ENCODE measurements at places on chromosomes 1 and 21. TPM values are rescaled to one million over a fixed set of nuclear protein-coding genes. Genes with fewer than 3 reads are reported as not detected.

Gene NHLH1
- total RNA-seq = 0.14 TPM

DNA sequence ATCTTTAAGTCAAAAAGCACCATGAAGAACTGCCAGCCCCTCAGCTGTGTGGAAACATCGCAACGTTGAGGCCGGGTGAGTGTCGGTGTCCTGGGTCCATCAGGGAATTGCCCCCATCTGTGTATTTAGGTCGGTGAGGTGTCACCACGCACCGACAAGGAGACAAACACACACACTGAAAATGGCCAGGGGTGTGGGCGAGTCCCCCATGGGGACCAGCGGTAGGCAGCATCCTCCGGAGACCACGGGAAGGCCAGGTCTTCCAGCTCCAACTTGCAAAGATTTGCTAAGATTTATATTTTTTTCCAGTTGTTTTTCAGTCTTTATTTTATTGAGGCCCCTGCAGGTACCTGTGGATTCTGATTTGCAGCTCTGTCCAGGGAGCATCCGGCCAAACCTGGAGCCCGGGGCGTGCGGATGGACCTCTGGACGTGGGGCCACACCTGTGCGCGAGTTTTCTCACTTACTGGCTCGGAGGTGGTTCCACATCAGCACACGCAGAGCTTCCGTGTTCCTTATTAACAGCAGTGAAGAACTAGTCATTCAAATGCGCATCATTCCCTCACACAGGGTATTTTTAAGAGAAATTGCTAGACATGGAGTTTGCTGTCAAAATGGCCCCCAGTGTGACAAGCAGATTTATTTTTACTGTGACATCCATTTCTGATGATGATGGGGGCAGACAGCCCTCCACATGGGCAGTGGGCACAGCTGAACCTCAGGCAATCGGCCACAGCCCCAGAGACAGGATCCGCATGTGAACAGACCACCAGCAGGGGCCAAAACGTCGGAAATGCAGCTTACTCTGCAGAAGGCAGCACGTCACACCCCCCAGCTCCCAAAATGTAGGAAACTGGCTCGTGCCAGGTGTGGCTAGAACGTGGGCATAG, 17.2 kb upstream of the SLC19A1 start:
- no peak overlapping the region for H3K4me3 ChIP-seq
- H3K27ac ChIP-seq = no peak overlapping the region
- DNase-seq = no peak
- H3K27me3 ChIP-seq = no peaks in the 10 kb centered on the region

Gene SPOCD1
- 10.6 TPM for total RNA-seq

- no peak overlapping the region for H3K4me3 ChIP-seq
- no peak overlapping the region for H3K27ac ChIP-seq
- H3K27me3 ChIP-seq = no peaks in the 10 kb centered on the region
- no peaks in the 10 kb centered on the region for H3K4me1 ChIP-seq
Measured at GRCh38 chr1:211885747-211886522, 55.4 kb upstream of the LPGAT1 start.

DNA sequence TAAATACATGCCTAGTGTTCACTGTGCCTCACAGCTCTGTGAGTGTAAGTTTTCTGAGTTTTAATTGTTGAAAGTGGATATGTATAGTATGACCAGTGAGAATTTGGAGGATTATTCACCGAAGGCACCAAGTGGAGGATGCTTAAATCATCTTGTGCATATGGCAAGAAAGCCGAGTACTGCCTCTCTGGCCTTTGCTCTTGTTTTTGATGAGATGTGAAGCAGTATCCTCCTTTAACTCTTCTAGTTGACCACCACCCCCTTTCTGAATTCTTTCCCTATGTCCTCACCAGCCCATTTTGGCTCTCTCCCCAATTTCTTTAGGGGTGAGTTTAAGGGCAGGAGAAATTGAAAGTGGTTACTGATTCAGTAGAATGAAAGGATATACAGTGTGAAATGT, 130.4 kb downstream of the SYT2 start:
- peaks cover 23% of the 10 kb centered on the region for H3K4me1 ChIP-seq
- peak overlapping the region; percentile 53 for H3K27ac ChIP-seq
- no peak overlapping the region for H3K4me3 ChIP-seq

DNA sequence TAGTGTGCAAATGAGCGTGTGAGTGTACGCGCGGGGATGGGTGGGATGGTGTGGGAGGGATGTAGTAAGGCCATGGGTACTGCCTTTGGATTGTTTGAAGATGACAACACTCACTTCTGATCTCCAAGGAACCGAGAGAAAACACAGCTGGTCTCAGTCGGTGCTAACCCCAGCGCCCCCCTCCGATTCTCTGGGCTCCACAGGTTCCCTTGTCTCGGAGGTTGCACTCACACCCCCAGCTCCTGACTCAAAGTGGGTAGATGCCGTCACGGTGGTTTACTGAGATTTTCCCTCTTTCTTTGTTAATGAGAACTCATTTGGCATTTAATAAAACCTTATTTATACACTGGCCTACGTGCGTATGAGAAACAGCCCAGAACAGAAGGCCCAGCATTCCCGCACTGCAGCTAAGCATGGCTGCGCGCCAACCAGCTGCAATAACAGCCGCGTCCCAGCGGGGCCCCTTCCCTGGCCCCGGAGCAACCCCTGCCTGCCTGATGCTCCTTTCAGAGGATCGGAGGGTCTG, 25.8 kb downstream of the ABCA4 start:
- peak overlapping the region; percentile 72 for H3K27ac ChIP-seq
- peak; percentile 11 for DNase-seq
- no peaks in the 10 kb centered on the region for H3K36me3 ChIP-seq
- peak overlapping the region; percentile 53 for H3K4me3 ChIP-seq

DNA sequence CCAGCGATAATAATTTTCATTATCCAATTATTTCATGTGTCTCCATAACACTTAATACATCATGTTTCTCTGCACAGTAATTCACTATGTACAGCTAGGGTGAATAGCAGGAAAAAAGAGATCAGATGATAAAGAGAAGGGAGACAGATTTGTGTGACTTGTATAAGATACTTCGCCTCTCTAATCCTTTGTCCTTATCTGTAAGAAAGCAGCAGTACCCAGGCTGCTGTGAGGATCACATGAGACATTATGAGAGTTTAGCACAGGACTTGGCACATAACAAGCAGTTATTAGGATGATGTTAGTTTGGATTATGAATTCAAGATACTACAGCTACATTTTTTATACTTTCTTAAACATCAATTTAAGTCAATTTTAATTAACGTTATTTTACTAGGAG, 6.3 kb downstream of the ERG start:
- no peak for DNase-seq
- H3K27ac ChIP-seq = peak overlapping the region; percentile 78
- no peaks in the 10 kb centered on the region for H3K36me3 ChIP-seq
- H3K4me3 ChIP-seq = no peak overlapping the region

- H3K36me3 ChIP-seq = no peaks in the 10 kb centered on the region
- no peaks in the 10 kb centered on the region for H3K4me1 ChIP-seq
- H3K27ac ChIP-seq = no peak overlapping the region
- no peak for DNase-seq
Measured at GRCh38 chr1:13922466-13923110, 222.6 kb downstream of the PRDM2 start.

Gene CNKSR1
- 5.8 TPM for total RNA-seq

Gene MSH4
- total RNA-seq = 0.27 TPM

GRCh38 chr1:88910401-88910800, 19.0 kb upstream of the GTF2B start:
- H3K4me3 ChIP-seq = no peak overlapping the region
- H3K27me3 ChIP-seq = no peaks in the 10 kb centered on the region
- no peaks in the 10 kb centered on the region for H3K36me3 ChIP-seq
- DNase-seq = no peak

Gene HNRNPCL1
- total RNA-seq = not detected

Gene SYCP1
- not detected for total RNA-seq

- no peak overlapping the region for H3K27ac ChIP-seq
- no peak overlapping the region for H3K4me3 ChIP-seq
- peaks cover 10% of the 10 kb centered on the region for H3K4me1 ChIP-seq
Measured at GRCh38 chr1:1041092-1041523, 21.2 kb downstream of the AGRN start.

DNA sequence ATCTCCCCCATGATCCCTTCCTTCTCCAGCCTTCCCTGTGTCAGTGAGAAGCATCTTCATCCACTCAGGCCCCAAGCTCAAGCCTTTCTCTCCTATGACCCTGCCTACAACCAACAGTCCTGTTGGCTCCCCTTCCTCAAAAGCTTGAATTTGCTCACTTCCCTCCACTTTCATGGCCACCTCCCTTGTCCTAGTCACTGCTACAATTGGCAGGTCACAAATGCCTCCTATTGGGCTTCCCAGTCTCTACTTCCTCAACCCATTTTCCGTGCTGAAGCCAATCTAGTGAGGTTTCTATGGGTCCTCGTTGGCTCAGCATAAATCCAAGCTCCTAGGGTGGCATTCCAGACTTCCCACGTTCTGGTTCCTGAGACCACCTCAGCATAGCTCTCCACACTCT, 40.2 kb upstream of the SLC6A9 start:
- no peak overlapping the region for H3K4me3 ChIP-seq
- H3K27ac ChIP-seq = no peak overlapping the region
- no peak for DNase-seq

- no peak overlapping the region for H3K4me3 ChIP-seq
- H3K36me3 ChIP-seq = no peaks in the 10 kb centered on the region
- no peak for DNase-seq
- H3K27ac ChIP-seq = no peak overlapping the region
- no peaks in the 10 kb centered on the region for H3K27me3 ChIP-seq
Measured at GRCh38 chr1:10788592-10789006, 7.8 kb downstream of the CASZ1 start.

Gene ZNF691
- 4.4 TPM for total RNA-seq

DNA sequence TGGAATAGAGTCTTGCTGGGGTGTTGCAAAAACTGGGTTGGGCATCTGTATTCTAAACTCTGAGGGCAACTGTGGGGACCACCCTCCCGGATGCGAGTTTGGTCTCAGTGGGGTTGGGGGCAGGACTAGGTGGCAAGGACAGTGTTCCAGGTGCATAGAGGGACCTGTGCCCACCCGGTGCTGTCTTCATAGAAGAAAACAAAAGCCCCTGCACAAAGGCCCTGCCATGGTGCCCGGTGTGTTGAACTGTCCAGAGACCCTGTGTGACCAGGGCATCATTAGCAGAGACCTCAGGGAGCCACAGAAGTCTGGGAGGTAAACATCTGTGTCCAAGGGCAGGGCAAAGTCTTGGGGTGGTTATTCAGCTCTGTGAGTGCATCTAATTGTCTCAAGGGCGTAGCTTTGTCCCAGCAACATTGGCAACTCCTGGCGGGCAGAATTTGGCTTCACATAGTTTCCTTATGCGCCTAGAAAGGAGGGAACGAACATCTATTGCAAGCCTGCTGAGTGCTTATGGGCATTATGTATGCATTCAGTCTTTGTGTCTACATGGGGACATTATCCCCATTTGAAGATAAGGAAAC, 72.2 kb upstream of the IFFO2 start:
- DNase-seq = no peak
- no peaks in the 10 kb centered on the region for H3K4me1 ChIP-seq
- H3K4me3 ChIP-seq = no peak overlapping the region
- no peaks in the 10 kb centered on the region for H3K36me3 ChIP-seq
- H3K27ac ChIP-seq = no peak overlapping the region

Gene NUP210L
- total RNA-seq = 0.41 TPM

Gene SHE
- total RNA-seq = 6.1 TPM

Gene OLIG2
- total RNA-seq = not detected

DNA sequence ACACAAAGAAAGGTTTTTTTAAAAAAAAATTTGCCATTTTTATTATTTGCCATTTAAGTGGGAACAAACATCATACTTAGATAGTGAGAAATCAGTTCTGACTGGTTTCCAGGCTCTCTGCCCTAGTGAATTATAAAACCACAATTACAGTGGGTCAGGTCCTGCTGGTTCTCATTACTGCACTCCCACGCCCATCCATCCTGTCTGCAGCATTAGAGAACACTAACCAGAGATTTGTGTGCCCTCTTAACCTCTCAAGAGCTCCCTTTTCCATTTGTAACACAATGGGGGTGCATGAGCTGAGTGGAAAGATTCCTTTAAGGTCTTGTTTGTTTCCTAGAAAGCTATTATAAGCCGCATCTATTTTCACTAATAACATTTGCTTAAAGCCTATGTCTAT, 489.3 kb downstream of the AMY1C start:
- no peaks in the 10 kb centered on the region for H3K36me3 ChIP-seq
- H3K4me3 ChIP-seq = no peak overlapping the region
- DNase-seq = no peak

Gene BMP8B
- 2.5 TPM for total RNA-seq

Gene SH3BGR
- total RNA-seq = 14.6 TPM

- no peaks in the 10 kb centered on the region for H3K4me1 ChIP-seq
- no peak overlapping the region for H3K4me3 ChIP-seq
- H3K36me3 ChIP-seq = no peaks in the 10 kb centered on the region
- no peak for DNase-seq
Measured at GRCh38 chr1:96309783-96310182, 411.8 kb upstream of the PTBP2 start.

GRCh38 chr1:18632218-18632588, 1.6 kb downstream of the PAX7 start:
- H3K27me3 ChIP-seq = peaks cover 7% of the 10 kb centered on the region
- no peak overlapping the region for H3K27ac ChIP-seq
- H3K4me3 ChIP-seq = no peak overlapping the region
- no peak for DNase-seq
- no peaks in the 10 kb centered on the region for H3K36me3 ChIP-seq

DNA sequence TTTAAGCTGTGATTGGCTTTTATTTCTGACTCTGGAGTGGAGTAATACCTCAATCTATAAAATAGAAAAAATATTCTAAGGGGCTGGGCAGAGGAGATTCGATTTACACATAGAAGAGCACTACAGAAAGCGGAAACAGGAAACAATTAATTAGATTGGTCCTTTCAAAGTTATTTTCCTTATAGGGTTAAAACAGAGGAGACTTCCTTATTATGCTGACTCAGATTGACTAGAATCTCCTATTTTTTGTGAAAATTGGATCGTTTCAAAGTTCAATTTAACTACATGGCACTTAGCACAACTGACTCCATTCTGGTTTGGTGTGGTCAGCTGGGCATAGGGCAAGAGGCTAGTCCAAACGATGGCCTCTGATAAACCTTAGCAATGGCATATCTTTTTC, 48.3 kb upstream of the NCAM2 start:
- no peaks in the 10 kb centered on the region for H3K27me3 ChIP-seq
- DNase-seq = no peak
- H3K27ac ChIP-seq = no peak overlapping the region
- H3K36me3 ChIP-seq = no peaks in the 10 kb centered on the region
- no peaks in the 10 kb centered on the region for H3K4me1 ChIP-seq

Gene RO60
- total RNA-seq = 124 TPM

Gene OR2M5
- total RNA-seq = not detected

- H3K4me1 ChIP-seq = peaks cover 12% of the 10 kb centered on the region
- no peak overlapping the region for H3K4me3 ChIP-seq
- H3K27me3 ChIP-seq = no peaks in the 10 kb centered on the region
- H3K36me3 ChIP-seq = no peaks in the 10 kb centered on the region
Measured at GRCh38 chr1:197440715-197441114, 172.7 kb downstream of the CRB1 start.

DNA sequence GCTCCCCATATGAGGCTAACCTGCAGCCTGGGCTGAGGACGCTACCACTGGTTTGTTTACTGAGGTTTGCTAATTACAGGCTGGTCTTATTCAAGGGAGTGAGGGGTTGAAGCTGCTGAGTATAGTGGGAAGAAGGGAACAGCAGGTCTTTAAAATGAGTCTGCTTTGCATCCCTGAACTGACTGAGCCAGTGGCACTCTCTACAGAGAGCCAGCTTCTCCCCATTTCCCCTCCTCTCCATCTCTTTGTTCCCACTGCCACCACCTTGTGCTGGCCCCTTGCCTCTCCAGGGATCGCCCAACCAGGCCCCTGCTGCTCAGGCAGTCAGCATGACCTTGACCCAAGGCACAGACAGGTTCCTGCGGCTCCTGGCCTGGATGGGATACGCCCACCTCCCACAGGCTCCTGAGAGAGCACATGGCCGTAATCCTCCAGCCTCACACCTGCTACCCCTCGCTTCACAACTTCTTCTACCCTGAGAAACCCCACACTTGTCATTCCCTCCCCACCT, 45.0 kb downstream of the IER5 start:
- no peaks in the 10 kb centered on the region for H3K36me3 ChIP-seq
- no peak for DNase-seq
- peaks cover 47% of the 10 kb centered on the region for H3K4me1 ChIP-seq
- no peak overlapping the region for H3K4me3 ChIP-seq
